Stimulated activated CD4-positive, alpha-beta T cell treated with anti-CD3 and anti-CD28 coated beads, Interleukin-1b, Interleukin-23, amount 100 ng/mL, for 1 hour (primary cell): ENCODE measurements at places on chromosomes 2 and 18.

DNA sequence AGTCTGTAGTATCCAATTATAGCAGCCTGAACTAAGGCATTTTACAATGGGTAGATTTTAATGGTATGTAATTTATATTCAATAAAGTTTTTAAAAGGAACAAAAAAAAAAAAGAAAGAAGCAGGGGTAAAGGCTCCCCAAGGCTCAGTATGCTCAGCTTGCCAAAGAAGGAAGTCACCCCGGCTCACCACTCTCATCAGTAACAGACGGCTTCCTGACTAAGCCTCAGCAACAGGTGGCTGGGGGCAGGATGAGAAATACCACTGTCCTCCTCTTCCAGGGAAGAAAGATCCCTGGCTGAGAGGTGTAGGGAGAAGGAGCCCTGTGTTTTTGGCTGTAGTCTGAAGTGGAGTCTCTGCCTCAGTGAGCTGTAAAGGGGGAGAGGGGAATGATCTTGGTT is 121.2 kb downstream of the ARHGEF4 start:
- no peak for DNase-seq

DNA sequence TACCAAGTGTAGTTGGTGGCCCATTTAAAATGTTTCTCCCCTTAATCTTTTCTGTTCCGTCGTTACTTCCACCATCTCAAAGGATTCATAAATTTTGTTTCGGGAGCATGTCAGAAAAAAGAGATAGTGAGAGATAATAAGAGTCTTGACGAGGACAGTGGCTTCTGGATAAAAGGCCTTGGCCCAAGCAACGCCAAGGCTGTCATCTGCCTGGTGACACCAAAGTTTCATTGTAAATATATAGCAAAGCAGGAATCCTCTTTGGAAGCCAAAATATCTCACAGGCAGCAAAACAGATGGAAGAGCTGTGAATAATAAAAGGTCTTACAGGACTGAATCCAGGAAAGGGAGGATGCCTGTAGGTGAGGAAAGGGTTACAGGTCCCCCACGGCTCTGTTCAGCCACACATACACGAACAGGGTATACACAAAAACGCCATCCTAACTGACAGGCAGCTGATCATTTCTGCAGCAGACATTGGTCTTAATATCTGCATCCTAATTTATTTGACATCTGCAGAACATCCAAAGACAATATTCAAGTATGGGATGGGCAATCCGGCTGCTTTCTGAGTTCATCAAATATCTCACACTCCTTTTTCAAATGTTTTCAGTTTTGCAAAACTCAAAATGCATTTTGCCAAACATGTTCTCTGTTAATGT is 382.8 kb downstream of the OSR1 start:
- DNase-seq = no peak

- no peak for DNase-seq
These were observed 88.4 kb upstream of the RGPD4 start for GRCh38 chr2:107738266-107738665.

- no peak for DNase-seq
These were observed 53.2 kb upstream of the CUL3 start for GRCh38 chr2:224638301-224638823.

DNA sequence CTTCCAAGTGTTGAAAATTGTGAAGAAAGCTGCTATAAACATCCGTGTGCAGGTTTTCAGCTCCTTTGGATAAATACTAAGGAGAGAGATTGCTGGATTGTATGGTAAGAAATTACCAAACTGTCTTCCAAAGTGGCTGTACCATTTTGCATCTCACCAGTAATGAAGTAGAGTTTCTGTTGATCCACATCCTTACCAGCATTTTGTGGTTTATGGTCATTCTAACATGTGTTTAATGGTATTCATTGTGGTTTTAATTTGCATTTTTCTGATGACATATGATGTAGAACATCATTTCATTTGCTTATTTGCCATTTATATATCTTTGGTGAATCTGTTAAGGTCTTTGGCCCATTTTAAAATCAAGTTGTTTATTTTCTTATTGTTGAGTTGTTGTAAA is 260.7 kb downstream of the SPAG16 start:
- no peak for DNase-seq
